T-helper 2 cell (primary cell): ENCODE measurements at places on chromosomes 4 and X.
A peak's percentile ranks its signal among the peaks of the same experiment; 100 is the strongest.

- no peak for DNase-seq
These were observed 56.0 kb downstream of the MAGEB10 start for GRCh38 chrX:27863809-27864208.

GRCh38 chrX:65990702-65991101 lies 49.2 kb downstream of the VSIG4 start:
- DNase-seq, result no peak

DNA sequence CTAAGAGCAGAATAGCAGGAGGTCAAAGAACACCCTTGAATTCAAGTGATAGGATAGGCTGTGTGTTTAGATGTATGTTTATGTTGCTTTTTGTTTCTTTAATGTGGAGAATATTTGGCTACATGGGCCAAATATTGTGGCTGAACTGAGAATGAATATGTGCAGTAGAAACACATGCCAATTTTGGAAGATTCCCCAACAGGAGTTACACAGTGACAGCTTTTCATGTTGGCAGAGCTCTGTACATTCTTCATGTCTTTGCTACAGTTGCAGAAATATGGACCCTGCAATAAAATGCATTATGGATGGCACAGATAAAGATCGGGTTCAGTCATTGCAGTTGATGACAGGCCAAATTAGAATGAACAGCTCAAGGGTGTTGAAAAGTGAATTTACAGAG lies 82.8 kb upstream of the SLC4A4 start:
- DNase-seq, result no peak

GRCh38 chr4:86159216-86159615 lies 200.6 kb downstream of the MAPK10 start:
- no peak for DNase-seq

DNA sequence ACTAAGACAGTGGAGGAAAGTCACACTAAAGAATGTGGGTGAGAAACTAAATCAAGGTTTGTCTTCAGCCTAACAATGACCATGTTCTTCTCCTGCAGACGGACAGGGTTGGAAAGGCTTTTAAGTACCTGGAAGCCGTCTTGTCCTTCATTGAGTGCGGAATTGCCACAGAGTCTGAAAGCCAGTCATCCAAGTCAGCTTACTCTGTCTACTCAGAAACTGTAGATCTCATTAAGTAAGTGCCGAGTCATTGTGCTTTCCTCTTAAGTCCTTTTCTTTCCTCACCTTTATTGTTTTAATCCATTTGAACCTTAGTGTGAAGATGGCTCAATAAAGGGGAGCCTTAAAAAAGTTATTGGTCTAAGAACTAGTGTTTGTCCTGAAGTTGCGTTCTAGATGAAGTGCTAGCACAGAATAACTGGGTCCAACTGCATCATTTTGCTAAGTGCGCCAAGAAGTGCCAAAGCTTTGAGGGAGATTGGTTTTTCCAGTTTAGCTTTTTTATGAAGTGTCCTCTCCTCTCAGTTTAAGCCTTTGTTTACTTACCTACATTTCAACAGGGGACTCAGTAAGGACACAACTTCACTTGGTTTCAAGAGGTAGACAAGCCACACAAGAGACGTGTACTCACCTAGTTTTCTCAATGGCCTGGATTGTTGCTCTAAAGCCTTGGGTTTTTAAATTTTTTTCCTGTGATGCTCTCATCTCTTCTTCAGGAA lies 89.3 kb downstream of the KLHL8 start:
- no peak for DNase-seq

DNA sequence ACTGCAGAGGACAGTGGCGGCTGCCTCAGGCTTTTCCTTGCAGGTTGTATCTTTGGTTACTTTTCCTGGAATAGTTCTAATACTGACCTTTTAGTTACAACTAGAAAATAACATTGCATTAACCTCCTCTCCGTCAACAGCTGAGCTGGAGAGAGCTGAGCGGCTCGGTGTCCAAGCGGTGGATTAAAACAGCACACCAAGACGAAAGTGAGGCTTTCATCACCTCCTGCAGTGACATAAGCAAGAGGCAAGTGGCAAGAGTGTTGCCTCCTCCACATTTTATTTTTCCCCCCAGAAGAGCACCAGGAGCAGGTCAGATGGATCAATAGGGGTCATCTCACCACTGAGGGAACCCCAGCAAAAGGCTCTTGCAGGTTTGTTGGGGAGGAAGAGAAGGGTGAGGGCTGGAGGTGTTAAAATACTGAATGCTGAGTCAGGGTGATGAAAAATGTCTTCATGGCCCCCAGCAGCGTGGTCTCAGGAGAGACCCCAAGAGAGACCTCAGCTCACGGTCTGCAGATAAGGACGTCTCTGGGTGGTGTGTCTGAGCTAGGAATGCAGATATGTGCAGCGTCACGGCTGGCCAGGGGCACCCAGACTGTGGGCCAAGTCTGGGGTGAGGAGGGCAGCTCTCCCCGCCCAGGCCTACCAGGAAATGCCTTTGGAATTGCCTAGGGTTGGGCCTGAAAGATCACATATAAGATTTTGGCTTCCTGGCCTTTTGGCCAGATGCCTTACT lies 50.3 kb downstream of the CASP3 start:
- DNase-seq, result no peak

DNA sequence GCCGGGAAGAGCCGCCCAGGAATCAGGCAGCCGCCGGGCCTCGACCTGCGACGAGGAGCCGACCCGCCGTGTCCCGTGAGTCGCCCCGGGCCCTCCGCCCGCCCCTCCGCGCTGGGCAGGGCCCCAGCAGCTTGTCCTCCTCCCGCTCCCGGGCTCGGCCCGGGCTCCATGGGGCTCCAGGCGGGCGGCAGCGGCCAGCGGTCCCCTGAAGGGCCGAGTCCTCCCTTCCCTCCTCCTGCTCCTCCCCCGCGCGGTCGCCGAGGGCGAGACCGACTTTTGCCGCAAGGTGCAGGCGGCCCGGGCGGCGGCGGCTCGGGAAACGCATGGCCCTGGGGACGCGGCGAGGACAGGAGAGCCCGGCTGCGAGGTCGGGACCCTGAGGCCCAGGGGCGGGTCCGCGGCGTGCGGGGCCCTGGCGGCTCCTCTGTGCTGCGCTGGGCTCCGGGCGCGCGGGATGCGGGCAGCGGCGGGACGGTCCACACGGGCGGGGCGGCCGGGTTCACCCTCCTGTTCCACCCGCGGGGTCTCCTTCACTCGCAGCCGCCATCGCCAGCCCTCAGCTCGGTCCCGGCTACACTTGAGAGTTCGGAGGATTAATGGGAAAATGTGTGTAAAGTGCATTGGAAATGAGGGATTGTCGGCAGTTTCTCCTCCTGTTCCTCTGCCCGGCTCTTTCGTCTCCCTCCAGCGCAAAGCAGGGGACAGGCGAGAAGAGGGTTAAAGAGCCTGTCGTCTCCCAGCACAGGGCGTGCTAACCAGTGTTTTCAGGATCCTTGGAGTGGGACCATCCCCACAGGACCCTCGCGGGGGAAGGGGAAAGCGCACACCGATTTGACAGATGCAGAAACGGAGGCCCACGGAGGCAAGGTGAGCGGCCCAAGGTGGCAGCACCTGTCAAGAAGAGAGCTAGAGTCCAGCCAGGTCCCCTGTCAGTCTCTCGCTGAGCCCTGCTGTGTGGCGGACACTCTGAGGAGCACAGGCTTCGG lies 16.6 kb upstream of the ZNF718 start:
- DNase-seq, result no peak

- no peak for DNase-seq
These were observed 46.8 kb upstream of the ELF2 start for GRCh38 chr4:139223682-139224317.

DNA sequence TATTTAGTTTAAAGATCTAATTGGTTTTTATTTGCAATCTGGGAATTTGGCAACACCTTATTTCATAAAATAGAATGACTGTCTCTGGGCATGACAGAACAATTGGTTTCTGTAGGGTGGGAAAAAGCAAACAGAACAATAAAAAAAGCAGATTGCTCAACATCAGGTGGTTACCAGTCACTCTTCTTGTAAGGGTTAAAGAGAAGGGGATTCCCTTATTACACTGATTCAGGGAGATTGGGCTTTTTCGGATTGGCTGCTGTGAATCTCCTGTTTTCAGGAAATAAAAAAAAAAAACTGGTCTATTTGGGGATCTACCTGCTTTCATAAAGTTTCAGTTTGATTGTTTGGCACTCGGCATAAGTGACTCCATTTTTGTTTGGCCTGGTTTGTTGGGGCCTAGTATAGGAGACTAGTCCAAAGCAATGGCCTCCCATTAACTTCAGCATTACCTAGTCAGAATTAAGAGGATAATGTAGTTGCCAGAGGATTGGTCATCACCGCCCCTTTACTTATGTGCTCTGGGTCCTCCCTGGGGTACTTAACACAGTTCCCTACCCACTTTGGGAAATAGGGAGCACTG lies 380.5 kb downstream of the IDS start:
- no peak for DNase-seq

- DNase-seq, result peak; percentile 8
These were observed 843.4 kb downstream of the FSTL5 start for GRCh38 chr4:161320377-161320776.

GRCh38 chrX:147850875-147851274 lies 60.8 kb upstream of the FMR1 start:
- no peak for DNase-seq
